Activated CD4-positive, alpha-beta T cell treated with anti-CD3 and anti-CD28 coated beads for 1 hour (primary cell): ENCODE measurements at places on chromosomes 12 and 14.

- DNase-seq, result no peak
Measured at GRCh38 chr12:6420364-6420763, 24.4 kb upstream of the CD27 start.

- DNase-seq, result no peak
Measured at GRCh38 chr14:52950410-52950897, 396 bp downstream of the FERMT2 start.

- DNase-seq, result no peak
Measured at GRCh38 chr14:26206640-26207039, 391.2 kb downstream of the NOVA1 start.

DNA sequence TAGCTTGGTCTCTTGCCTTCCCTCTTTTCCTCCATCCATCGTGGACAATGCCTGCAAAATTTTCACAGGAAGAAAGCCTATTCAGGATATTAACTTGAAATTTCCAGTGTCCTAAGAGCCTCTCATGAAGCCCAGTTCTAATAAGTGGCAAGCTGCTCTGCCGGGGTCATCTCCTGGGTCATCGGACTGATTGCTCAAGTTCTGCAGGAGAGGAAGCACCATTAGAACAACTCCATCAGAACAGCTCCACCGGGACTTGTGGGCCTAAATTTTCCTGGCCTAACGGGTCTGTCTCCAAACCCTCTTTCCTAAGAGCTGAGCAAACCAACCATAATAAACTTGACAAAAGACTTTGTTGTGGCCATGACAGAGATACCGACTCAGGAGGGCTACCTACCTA lies 13.9 kb downstream of the ERG28 start:
- no peak for DNase-seq

GRCh38 chr12:28217805-28218204 lies 27.5 kb downstream of the CCDC91 start:
- no peak for DNase-seq

DNA sequence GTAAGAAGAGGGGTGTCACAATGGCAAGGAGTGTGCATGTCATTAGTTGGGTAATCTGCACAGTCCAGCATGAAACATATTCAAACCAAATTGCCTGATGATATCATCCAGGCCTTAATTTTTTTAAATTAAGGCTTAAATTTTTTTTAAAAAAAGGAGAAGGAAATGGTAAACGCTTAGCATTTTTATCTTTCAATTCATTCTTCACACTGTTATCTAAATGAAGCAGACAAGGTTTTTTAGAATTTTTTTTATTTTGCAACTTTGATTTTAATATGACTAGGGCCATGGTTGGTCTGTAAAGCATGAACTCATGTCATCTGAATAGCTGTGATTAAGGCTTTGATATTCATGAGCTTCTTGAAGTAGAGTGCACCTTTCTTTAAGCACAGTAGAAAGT lies 362.5 kb downstream of the SYT1 start:
- DNase-seq, result no peak

DNA sequence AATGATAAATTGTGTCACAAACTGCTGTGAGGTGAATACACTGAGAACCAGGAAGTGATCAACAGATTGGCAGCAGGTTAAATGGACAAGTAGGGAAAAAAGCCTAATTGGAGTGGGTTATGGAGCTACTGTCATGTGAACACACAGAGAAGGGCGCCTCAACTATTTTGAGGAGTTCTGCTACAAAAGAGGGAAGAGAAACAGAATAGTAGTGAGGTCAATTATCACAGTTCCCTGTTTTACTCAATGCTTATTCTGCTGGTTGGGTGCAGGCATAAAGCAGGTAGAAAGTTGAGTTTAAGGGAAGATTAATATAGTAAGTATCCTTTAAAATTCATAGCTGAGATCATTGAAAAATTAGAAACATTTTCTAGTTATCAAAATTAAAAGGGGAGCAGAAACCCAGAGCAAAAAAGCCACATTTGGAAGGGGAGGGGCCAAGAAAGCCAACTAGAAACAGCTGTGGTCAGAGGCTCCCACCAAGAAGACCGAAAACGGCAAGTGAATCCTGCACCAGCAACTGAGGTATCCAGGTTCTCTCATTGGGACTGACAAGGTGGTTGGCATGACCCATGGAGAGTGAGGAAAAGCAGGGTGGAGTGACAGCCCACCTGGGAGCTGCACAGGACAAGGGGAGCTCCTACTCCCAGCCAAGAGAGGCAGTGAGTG lies 105.7 kb downstream of the ZC3H14 start:
- no peak for DNase-seq

GRCh38 chr12:24374452-24374851 lies 425.0 kb upstream of the SOX5 start:
- no peak for DNase-seq

- DNase-seq, result no peak
Measured at GRCh38 chr12:115337693-115338543, 653.9 kb upstream of the TBX3 start.
